ENCODE measurements at places on chromosomes 12 and 14. TPM values are rescaled to one million over a fixed set of nuclear protein-coding genes. Genes with fewer than 3 reads are reported as not detected.

Gene CLEC2A
- not detected for total RNA-seq

Gene ESPL1
- total RNA-seq: 21.6 TPM

Gene TAPBPL
- total RNA-seq: 8.9 TPM

Gene GZMB
- total RNA-seq: not detected

Gene RNF212B
- not detected for total RNA-seq

Gene KRT79
- not detected for total RNA-seq

Gene FSCB
- under 0.01 TPM for total RNA-seq

Gene SLCO1B1
- total RNA-seq: not detected

Gene MRPS35
- total RNA-seq: 77.9 TPM

Gene SYCP3
- total RNA-seq: 0.73 TPM

Gene OR6C70
- total RNA-seq: not detected

Gene ENDOU
- total RNA-seq: not detected

Gene SLC6A15
- 53.3 TPM for total RNA-seq

Gene PAX9
- not detected for total RNA-seq

Gene P2RX7
- total RNA-seq: 17.0 TPM

Gene B3GNT4
- total RNA-seq: 0.67 TPM

Gene SYNDIG1L
- total RNA-seq: not detected

Gene KCNH3
- not detected for total RNA-seq

Gene PRICKLE1
- total RNA-seq: 0.31 TPM

Gene SOCS4
- 18.5 TPM for total RNA-seq

Gene NFATC4
- total RNA-seq: 16.8 TPM

Gene PTGER2
- under 0.01 TPM for total RNA-seq

Gene LRCOL1
- 1.8 TPM for total RNA-seq

Gene ZDHHC22
- total RNA-seq: not detected

Gene CCDC196
- not detected for total RNA-seq

Gene DTX3
- 14.5 TPM for total RNA-seq

Gene MIP
- total RNA-seq: not detected
